ENCODE measurements at places on chromosomes 2 and 18.

GRCh38 chr2:71379086-71379485 lies 47.5 kb downstream of the ZNF638 start:
- H3K27me3 ChIP-seq: no peaks in the 10 kb centered on the region
- no peak overlapping the region for H3K4me3 ChIP-seq
- no peak for DNase-seq
- peaks cover 28% of the 10 kb centered on the region for H3K36me3 ChIP-seq

GRCh38 chr2:33135645-33136044 lies 188.9 kb downstream of the LTBP1 start:
- DNase-seq: no peak
- H3K4me1 ChIP-seq: peaks cover 8% of the 10 kb centered on the region
- no peak overlapping the region for H3K4me3 ChIP-seq
- H3K36me3 ChIP-seq: no peaks in the 10 kb centered on the region
- H3K27ac ChIP-seq: no peak overlapping the region

DNA sequence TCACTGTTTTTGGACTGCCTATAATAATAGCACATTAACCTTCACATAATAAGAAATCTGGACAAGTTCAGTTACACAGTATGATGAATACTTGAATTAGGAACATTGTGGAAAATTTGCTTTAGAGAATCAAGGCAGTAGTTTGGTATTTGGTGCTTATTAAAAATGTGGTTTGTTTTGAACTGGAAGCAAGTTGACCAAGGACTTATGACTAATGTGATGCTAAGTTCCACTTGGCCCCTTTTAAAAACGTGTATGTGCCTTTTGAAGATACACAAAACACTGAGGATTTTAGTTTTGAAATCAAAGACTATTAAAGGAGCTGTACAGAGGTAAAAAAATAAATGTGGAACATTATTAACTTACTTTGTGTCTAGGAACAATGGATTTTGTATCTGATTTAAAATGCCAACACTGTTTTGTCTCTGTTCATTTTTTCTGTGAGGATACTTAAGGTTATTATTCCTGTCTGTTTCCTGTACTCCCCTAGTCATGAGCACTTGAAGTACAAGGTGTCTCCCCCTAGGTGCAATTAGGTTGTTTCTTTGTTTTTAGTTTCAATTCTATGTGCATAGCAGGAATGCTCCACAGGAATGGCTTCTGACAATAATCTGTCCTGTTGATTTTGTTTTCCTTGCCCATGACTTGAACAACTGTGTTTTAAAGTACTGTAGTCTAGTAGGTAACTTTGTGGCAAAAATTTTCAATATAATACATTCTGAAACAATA lies 49.6 kb upstream of the PTH2R start:
- DNase-seq: peak; percentile 25
- no peaks in the 10 kb centered on the region for H3K27me3 ChIP-seq
- no peak overlapping the region for H3K4me3 ChIP-seq
- H3K36me3 ChIP-seq: peaks cover 29% of the 10 kb centered on the region
- H3K4me1 ChIP-seq: peaks cover 6% of the 10 kb centered on the region

DNA sequence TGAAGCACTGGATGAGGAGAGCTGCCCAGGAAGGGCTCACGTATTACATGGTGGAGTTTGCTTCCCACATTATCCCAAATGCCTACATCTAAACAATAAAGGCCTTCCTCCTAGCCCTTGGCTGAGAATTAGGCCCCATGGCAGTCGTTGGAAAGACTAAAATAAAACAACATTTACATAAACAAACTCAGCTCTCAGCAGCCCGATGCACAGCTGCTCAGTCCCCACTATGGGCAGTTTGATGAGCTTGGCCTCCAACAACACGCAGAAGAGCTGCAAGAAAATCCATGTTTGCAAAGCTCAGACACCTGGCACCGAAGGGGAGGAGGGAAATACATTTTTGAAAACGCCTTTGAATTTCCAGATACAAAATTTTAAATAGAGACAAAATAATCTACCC lies 352.4 kb downstream of the EIPR1 start:
- H3K36me3 ChIP-seq: no peaks in the 10 kb centered on the region
- no peaks in the 10 kb centered on the region for H3K27me3 ChIP-seq

- no peak overlapping the region for H3K4me3 ChIP-seq
- DNase-seq: no peak
- no peaks in the 10 kb centered on the region for H3K27me3 ChIP-seq
- no peaks in the 10 kb centered on the region for H3K36me3 ChIP-seq
- no peak overlapping the region for H3K27ac ChIP-seq
- H3K4me1 ChIP-seq: peaks cover 2% of the 10 kb centered on the region
Observed at GRCh38 chr2:128602699-128603101, 284.0 kb upstream of the HS6ST1 start.

- H3K27me3 ChIP-seq: no peaks in the 10 kb centered on the region
- H3K27ac ChIP-seq: no peak overlapping the region
- DNase-seq: no peak
- H3K4me1 ChIP-seq: peaks cover 5% of the 10 kb centered on the region
- H3K36me3 ChIP-seq: no peaks in the 10 kb centered on the region
Observed at GRCh38 chr2:47771211-47771610, 11.7 kb upstream of the MSH6 start.

DNA sequence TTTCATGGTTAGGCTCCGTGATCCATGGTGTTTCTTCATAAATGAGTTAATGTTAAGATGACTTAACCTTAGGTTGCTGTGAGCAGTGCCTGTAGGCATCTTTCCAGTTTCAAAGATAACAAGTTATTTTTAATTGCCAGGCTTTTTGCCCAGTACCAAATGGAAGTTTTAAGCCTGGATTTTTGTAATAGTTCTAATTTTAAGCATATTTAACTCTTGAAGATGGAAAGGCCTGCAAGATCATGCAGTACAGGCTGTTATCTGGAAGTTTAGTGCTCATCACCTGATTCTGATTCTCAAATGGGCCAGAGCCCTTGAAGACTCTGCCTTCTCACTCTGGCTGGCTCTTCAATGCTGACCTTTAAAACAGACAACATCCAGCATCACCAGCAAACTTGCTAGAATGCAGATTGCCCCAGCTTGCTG lies 141.3 kb downstream of the NCK2 start:
- no peak overlapping the region for H3K27ac ChIP-seq
- DNase-seq: no peak
- H3K27me3 ChIP-seq: no peaks in the 10 kb centered on the region
- no peaks in the 10 kb centered on the region for H3K36me3 ChIP-seq
- H3K4me1 ChIP-seq: peaks cover 19% of the 10 kb centered on the region

- H3K36me3 ChIP-seq: no peaks in the 10 kb centered on the region
- no peaks in the 10 kb centered on the region for H3K4me1 ChIP-seq
- H3K27ac ChIP-seq: no peak overlapping the region
- H3K4me3 ChIP-seq: no peak overlapping the region
Observed at GRCh38 chr2:145076085-145076484, 556.2 kb upstream of the ZEB2 start.

GRCh38 chr2:30709516-30709915 lies 97.7 kb downstream of the CAPN13 start:
- no peaks in the 10 kb centered on the region for H3K4me1 ChIP-seq
- no peak overlapping the region for H3K27ac ChIP-seq
- H3K27me3 ChIP-seq: no peaks in the 10 kb centered on the region
- H3K4me3 ChIP-seq: no peak overlapping the region
- H3K36me3 ChIP-seq: no peaks in the 10 kb centered on the region

DNA sequence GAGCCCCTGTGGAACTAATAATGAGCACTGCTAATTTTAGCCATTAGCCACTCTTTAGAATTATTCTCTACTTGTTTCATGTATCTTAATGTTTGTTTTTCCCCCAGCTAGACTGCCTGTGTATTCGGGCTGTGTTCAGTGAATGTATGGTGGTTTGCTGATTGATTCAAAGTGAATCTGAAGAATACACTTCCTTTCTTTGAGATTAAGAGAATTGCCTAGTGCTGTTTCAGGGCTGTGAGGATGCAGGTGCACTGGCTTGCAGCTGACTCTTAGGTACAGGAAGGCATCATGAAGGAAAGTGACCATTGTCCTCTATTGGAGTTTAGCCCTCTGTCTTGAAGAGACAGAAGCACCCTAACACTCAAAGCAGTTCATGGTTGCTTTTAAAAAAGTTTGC lies 138.7 kb downstream of the CERS6 start:
- peaks cover 51% of the 10 kb centered on the region for H3K4me1 ChIP-seq
- H3K36me3 ChIP-seq: no peaks in the 10 kb centered on the region
- DNase-seq: no peak
- no peaks in the 10 kb centered on the region for H3K27me3 ChIP-seq

- H3K36me3 ChIP-seq: no peaks in the 10 kb centered on the region
- H3K4me1 ChIP-seq: no peaks in the 10 kb centered on the region
- no peaks in the 10 kb centered on the region for H3K27me3 ChIP-seq
- no peak overlapping the region for H3K4me3 ChIP-seq
Observed at GRCh38 chr2:109318949-109319342, 189.9 kb downstream of the SH3RF3 start.

GRCh38 chr2:42072349-42073118 lies 24.7 kb downstream of the PKDCC start:
- H3K36me3 ChIP-seq: no peaks in the 10 kb centered on the region
- H3K27me3 ChIP-seq: no peaks in the 10 kb centered on the region
- DNase-seq: peak; percentile 43

GRCh38 chr18:44823286-44823685 lies 142.6 kb downstream of the SETBP1 start:
- no peak overlapping the region for H3K27ac ChIP-seq
- H3K27me3 ChIP-seq: no peaks in the 10 kb centered on the region
- H3K4me3 ChIP-seq: no peak overlapping the region

DNA sequence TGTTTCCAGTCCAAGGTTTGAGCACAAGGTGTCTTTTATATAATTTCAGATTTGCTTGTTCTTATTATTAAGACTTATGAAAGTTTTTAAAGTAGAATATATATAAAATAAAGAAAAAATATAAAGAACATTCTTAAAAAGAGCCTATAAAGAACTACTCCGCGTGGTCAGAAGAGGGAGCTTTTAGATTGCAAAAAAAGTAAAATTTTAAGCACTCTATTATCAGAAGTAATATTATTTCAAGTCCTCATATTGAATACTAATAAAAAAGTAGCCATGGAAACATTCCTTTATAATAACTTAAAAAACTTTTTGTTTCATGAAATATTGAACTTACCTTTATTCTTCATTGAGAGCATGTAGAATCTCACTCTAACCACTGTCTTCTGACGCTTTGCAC lies 51.4 kb downstream of the LINC00305 start:
- H3K27me3 ChIP-seq: no peaks in the 10 kb centered on the region
- no peaks in the 10 kb centered on the region for H3K4me1 ChIP-seq
- no peaks in the 10 kb centered on the region for H3K36me3 ChIP-seq

- H3K4me3 ChIP-seq: peak within 1 kb of the TSS; percentile 66
- 0 out of 2 replicates have a peak, but pooled peaks cover 7% of the 10 kb centered on the region for H3K4me1 ChIP-seq
- H3K36me3 ChIP-seq: no peaks in the 10 kb centered on the region
- peak; percentile 94 for DNase-seq
- peaks cover 14% of the 10 kb centered on the region for H3K27me3 ChIP-seq
Observed at GRCh38 chr2:200585730-200586643, at the start of gene AOX1. TSS of gene AOX1 (plus strand) at chr2:200586014. CDS start at chr2:200586109, 95 bp downstream.

DNA sequence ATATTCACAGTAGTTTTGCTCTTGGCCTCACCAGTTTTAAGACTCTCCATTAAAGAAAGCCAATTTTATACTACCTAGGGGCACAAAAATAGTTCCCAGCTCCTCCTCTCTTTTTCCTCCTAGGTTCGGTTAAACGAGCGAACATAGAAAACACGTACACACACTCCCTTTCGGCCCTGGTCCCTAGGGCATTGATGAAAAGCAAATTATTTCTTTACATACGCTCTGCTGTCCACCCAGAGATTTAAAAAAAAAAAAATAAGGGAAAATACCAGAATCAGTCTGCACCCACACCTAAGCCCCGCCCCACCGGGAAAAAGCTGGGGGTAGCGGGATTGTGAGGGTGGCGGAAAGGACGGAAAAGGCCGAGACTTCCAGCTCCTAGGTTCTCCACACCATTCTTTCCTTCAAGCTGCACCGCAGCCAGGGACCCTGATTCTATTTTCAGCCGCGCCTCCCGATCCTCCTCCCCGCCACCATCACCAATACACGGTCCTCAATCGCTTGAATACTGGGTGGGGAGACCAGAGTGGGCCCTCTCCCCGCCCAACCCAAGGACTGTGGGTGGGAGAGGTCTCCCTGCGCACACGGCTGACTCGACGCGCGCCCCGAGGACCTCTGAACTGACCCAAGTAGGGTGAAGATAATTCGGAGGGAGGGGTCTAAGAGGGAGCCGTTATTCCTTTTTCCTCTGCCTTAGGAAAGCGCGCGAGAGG lies 769 bp downstream of the ATF2 start:
- H3K4me1 ChIP-seq: peaks cover 15% of the 10 kb centered on the region
- H3K27me3 ChIP-seq: no peaks in the 10 kb centered on the region
- peak overlapping the region; percentile 96 for H3K27ac ChIP-seq
- no peaks in the 10 kb centered on the region for H3K36me3 ChIP-seq

- no peak overlapping the region for H3K27ac ChIP-seq
- no peaks in the 10 kb centered on the region for H3K4me1 ChIP-seq
- no peak for DNase-seq
- no peak overlapping the region for H3K4me3 ChIP-seq
- no peaks in the 10 kb centered on the region for H3K36me3 ChIP-seq
Observed at GRCh38 chr18:30862900-30863299, 179.6 kb downstream of the DSC3 start.

All from GM23338 (cell line).